NCI-H524 (cell line): ENCODE measurements at places on chromosomes 1 and 21.

DNA sequence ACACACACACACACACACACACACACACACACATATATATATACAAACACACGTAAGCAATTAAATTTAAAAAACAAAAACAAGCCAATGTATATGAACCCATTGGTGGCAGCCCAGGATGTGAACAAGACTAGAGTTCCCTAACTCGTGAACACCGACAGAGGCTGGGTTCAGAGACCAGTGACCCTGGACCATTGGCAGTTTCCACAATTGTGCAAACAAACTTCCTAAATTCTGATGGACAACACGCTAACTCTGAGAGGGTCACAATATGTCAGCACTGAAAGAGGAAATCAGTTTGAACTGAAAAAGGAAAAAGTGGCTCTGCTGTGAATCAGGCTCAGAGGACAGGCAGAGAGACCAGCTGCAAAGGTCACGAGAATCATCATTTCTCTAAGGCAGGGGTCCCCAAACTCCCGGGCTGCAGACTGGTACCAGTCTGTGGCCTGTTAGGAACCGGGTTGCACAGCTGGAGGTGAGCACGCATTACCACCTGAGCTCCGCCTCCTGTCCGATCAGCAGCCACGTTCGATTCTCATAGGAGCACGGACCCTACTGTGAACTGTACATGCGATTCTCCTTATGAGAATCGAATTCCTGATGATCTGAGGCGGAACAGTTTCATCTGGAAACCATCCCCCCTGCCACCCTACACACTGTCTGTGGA, 50.5 kb upstream of the ERO1B start:
- no peak for DNase-seq

GRCh38 chr1:29392036-29392435, 155.7 kb downstream of the PTPRU start:
- DNase-seq, result no peak

DNA sequence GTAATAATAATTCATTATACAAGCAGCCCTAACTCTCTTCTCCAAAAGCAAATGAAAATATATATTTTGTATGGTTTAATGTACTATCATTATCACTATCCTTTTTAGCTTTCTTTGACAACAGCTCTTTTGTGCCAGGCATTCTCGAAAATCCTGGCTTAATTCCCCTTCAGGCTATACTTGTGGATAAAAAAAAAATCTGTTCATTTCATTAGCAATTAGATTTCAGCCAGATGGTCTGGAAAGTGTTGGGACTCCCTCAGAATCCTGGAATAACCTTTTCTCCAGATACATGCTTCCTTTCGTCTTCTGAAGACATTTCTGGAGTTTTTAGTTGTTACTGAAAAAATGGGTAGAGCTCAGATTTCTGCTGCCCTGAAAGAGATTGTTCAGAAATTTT, 83.4 kb upstream of the PLPPR4 start:
- peak; percentile 91 for DNase-seq

- DNase-seq, result peak; percentile 62
Measured at GRCh38 chr1:27686223-27686990, 14.4 kb upstream of the IFI6 start.

GRCh38 chr1:117008656-117009055, 7.1 kb downstream of the CD101 start:
- DNase-seq, result no peak

DNA sequence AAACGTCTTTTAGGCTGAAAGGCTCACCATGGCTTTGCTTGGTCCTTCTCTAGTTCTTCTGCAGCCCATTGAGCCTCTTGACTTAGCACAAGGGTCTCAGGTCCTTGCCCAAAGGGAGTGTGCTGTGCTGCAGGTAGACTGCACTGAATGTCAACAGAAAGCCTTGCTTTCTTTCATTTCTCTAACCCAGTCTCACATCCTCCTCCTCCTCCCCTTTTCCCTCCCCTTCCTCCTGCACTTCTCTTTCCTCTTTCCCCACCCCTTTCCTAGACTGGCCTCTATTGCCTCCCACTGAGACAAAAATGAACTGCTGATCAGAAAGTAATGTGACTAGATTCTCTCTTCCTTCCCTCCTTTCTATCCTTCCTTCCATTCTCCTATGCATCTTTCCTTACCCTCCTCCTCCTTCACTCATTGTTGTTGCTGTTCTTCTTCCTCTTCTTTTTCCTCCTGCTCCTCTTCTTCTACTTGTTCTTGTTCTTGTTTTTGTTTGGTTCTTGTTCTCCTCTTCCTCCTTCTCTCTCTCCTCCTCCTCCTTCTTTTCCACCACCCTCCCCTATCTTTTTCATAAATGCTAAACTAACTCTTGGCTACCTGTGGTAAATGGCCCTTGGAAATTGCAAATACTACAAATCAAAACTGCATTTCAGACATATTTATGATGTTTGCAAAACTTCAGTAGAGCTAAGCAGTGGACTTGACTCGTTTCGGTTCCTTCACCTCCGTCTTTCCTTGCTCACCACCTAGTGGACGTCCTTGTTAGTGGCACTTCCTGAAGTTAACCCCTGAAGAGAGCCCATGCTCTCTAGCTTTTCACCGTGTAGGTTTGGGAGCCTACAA, at the start of gene SELL:
TSS of gene SELL (minus strand) at position 152 of the 840 bp plus-strand sequence. CDS start at position 30, 122 bp downstream.
- DNase-seq, result peak; percentile 58

DNA sequence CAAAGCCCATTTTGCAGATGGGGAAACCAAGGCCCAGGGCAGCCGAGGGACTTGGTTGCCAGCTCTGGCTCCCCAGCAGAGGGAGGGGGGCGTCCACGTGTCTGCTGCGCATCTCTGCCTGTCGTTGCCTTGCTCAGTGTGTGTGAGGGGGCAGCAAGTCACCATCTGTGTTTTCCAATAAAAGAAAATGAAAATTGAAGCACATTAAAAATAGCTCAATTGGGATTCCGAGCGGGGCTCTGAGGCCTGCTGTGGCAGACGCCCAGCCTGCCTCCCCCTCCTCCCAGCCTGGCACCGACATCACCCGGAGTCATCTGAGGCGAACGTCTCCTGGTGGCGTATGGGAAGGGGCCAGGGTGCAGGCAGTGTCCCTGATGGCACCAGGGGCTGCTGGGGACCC, 51.2 kb downstream of the EPHB2 start:
- DNase-seq, result no peak

DNA sequence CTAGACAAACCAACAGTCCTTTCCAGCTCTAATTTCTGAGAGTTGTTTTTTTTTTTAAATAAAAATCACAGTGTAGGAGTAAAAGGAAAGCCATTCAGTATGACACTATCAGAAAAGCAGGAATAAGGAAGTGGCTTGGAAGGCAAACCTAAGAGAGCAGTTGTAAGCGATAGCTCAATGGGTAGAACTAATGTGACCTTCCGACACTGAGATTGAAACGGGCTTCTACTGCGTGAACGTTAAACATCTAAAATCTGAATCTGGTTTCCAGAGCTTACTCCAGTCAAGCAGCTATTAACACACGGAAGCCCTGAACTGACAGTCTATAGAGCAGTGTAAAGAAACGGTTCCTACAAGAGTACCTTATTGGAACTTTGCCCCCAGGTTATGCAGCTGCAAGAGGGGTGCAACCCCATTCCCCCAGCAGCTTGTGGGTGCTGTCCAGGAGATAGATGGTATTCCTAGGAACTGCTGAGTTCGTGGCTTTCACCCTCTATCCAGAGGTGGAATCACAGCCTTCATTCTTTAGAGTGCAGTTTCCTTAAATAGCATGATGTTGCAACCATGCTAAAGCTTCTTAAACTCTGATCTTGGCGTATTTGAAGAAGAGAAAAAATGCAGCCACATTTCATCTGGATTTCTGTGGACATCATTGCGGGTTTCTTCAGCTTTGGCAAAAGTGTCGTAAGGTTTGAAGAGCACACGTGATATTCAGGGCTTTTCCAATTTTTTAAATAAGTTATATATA, 3.3 kb upstream of the IRF2BP2 start:
- no peak for DNase-seq

- DNase-seq, result no peak
Measured at GRCh38 chr1:165877411-165877810, 50.0 kb downstream of the UCK2 start.

GRCh38 chr21:26136671-26137070, 33.9 kb downstream of the APP start:
- no peak for DNase-seq

DNA sequence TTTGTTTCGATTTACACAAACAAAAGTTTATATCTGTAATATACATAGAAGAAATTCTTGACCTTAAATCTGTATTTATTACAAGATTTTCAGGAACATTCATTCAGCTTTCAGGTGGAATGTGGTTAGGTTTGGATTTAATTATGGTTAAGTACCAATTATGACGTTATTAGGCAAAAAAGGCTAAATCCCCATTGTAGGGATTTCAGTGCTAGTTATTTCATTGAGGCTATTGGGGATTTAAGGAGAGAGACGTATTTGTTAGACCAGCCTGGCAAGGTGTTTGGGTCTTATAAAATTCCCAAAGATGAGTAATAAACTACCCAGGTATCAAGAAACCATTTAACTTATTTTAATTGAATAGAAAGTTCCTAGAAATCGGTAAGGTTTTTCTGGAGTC, 26.0 kb downstream of the PRKAA2 start:
- no peak for DNase-seq

DNA sequence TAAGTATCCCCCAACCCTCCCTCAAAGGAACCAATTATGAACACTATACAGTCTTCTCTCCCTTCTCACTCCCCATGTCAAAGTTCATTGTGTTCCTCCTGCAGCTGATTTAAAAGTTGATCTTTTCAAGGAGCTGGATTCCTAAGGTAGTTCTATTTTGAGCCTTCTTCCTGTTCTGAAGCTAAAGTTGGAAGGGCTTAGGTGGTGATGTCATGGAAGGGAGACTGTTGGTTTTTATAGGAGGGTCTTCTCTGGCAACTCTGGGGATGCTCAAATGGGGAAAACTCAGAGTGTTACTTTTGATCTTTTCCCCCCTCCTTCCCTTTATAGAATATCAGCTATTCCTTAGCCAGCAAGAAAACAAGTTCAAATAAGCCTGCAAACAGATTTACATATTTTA, 83.0 kb upstream of the AK4 start:
- no peak for DNase-seq

DNA sequence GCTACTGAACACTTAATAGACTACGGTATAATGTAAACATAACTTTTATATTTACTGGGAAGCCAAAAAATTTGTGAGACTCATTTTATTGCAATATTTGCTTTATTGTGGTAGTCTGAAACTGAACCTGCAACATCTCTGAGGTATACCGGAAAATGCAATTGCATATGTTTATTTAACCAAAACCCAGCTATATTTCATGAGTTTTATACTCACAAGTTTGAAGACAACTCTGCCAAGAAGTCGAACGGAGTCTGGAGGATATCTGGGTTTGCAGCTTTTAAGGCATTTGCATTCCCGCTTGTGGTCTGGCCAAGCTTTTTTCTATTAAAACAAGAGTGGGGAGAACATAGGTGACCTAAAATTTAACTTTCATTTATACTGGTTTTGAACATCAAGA, 171.9 kb downstream of the SMYD3 start:
- no peak for DNase-seq

DNA sequence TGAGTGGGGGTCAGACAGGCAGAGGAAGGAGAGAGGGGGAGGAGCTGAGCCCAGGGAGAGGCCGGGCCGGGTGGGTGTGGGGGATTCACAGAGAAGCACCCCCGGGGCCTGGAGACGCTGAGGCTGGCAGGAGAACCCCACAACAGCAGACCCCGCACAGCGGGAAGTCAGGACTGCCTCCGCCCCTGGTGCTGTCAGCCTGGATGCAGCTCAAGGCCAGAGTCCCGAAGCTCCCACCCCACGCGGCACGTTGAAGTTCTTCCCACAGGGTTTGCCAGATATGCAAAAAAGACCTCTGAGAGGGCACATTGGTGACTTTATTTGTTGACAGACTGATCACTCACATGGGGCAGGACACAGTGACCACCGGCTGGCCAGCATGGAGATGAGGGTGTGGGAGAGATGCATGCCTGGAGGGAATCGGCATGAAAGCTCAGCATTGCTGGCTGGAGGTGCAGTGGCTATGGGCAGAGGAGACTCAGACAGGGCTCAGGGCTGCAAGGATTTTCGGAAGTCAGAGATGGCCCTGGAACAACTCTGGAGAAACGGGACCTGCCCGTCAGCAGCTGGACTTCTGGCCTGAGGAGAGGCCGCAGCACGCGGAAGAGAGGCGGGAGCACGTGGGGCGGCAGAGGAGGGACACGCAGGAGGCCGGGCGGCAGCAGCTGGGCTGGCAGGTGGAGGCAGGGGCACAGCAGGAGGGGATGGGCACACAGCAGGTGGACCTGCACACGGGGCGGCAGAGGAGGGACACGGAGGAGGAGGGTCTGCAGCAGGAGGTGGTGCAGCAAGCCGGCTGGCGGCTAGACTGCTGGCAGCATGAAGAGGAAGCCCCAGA, 885 bp downstream of the KRTAP10-3 start:
- no peak for DNase-seq

GRCh38 chr1:246768403-246769020, 44.3 kb downstream of the SCCPDH start:
- no peak for DNase-seq

GRCh38 chr1:8460132-8460544, 142.2 kb downstream of the SLC45A1 start:
- DNase-seq, result no peak

DNA sequence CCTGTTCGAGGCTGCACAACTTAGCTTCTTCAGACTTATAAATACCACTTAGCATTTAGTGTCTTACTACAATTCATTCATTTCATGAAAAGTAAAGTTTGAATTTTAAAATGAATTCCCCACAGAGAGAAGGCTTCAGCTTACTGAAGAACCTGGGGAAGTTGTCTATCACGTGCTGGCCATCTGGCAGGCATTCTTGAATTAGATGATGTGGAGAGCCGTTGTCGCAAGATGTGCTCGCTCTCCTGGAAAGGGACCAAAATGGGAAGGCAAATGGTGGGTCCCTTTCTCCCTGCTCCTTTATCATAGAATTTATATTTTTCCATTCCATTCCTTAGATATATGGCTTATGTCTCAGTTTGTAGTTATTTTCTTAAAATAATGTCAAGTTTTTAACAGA, 90.5 kb downstream of the CD247 start:
- no peak for DNase-seq

- DNase-seq, result no peak
Measured at GRCh38 chr1:56864430-56864829, 9.8 kb downstream of the C8A start.

DNA sequence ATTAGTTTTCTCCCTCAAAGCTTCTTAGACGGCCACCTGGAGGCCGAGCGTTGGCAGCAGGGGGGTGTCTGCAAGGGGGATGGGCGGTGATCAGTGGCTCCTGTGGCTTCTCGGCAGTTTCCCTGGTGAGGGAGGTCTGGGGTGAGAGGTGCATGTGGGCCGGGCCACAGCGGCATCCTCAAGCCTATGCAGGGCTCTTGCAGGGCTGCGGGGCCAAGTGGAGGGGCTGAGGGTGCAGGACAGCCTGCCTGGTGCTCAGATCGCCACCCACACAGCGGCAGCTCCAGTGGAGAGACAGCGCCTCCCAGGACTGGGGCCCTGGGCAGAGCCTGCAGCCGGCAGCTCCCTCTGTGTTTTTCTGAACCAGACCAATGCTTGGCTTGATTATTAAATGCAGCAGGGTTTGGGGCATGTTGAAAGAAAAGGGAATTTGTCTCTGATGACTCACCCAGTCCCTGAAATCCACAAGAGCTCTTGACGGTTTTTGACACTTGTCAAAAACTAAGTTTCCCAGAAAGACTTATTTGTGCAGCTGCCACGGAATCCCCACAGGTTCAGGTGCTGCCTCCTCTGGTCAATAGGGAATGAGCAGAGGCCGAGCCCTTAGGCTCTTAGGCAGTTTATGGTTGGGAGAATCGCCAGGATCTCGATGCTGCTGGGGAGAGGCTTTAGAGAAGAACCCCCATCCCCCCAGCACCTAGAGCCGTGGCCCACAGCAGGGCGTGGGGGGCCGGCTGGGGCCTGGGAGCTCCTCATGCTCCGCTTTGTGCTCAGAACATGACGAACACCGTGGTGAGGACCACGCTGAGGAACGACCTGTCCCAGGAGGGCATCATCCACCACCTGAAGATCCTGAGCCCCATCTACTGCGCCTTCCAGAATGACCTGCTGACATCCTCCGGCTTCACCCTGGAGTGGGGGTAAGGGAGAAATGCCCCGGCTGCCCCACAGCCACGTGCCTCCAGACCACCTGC, 54.7 kb downstream of the UMODL1 start:
- DNase-seq, result peak; percentile 20
